ENCODE measurements at places on chromosomes 5 and 9.

GRCh38 chr5:95283761-95284571 is 928 bp downstream of the MCTP1 start:
- DNase-seq, result peak; percentile 25

GRCh38 chr9:78607853-78608252 is 310.9 kb downstream of the PSAT1 start:
- DNase-seq, result no peak

- DNase-seq, result no peak
Measured at GRCh38 chr9:87227456-87227855, 270.2 kb upstream of the DAPK1 start.

GRCh38 chr9:73617586-73617985 is 465.9 kb downstream of the ANXA1 start:
- no peak for DNase-seq

- DNase-seq, result no peak
Measured at GRCh38 chr5:68872088-68872839, 221.6 kb upstream of the SLC30A5 start.

GRCh38 chr5:56567278-56567677 is 248.1 kb upstream of the MAP3K1 start:
- no peak for DNase-seq

DNA sequence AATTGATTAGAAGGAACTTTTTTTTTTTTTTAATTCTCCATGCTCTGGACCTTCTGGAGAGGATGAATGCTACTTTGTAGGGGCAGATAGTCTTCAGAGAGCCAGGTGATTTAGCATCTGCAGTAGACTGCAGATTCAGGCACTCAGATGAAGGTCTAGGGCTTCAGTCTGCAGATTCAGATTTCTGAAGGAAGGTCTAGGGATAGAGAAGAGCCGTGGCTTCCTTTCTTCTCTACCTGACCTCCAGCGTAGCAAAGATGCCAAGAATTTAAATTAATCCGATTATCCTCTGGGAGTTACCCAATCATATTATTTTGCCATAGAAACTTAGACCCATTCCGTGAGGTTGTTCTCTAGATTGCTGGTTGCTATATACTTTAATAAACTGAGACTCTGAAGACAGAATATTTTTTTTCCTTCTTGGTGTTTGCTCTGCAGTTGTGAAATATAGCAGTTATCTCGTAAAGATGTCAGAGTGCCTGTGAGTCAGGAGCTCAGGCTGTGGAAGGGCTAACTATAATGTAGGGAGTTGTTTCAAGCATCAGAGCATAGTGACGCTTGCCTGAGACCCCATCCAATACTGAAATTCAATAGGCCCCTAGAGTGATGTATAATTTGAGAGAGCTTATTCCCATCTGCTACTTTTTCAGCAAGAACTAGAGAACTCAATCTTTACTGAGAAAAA is 132.7 kb upstream of the SLC12A2 start:
- no peak for DNase-seq

DNA sequence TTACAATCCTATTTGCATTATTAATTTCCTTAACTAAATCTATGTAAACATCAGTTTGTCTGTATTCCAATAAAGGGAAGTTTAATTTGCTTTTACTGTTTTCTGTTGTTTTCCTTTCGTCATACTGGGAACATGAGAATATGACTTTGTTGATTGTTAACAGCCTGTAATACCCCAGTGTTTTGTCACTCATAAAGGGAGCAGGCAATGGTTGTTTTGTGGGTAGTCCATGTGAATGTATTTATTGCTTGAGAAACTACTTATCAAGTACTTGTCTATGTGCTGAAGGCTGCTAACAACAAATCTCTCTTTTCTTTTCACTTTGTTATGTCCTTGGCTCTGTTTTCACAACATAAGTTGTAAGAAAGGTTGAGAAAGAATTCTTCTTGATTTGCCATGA is 1070.2 kb upstream of the ACO1 start:
- DNase-seq, result no peak

GRCh38 chr5:111930905-111931461 is 174.0 kb upstream of the NREP start:
- DNase-seq, result no peak

DNA sequence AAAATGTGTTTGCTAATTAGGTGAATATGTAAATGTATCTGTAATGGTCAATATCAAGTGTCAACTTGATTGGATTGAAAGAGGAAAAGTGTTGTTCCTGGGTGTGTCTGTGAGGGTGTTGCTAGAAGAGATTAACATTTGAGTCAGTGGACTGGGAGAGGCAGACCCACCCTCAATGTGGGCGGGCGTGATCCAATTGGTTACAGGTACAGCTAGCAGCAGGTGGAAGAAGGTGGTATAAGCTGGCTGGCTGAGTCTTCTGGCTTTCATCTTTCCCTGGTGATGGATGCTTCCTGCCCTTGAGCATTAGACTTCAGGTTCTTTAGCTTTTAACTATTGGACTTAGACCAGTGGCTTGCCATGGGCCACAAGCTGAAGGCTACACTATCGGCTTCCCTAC is 779.0 kb upstream of the CTNND2 start:
- no peak for DNase-seq

- DNase-seq, result no peak
Measured at GRCh38 chr9:108197899-108198298, 657.9 kb downstream of the ACTL7B start.

DNA sequence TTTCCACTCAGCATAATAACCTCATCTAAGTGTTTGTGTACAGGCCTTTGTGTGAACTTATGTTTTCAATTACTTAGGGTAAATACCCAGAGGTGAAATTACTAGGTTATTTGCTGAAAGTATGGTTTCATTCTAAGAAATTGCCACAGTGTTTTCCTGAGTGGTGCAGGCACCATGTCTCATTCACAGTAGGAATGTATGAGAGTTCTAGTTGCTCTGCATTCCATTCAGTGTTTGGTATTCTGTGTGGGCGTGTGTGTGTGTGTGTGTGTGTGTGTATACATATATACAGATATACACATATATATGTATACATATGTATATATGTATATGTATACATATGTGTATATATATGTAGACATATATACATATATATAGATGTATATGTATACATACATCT is 8.8 kb upstream of the SVEP1 start:
- DNase-seq, result no peak

GRCh38 chr9:20929276-20929675 is 102.2 kb downstream of the HACD4 start:
- no peak for DNase-seq

DNA sequence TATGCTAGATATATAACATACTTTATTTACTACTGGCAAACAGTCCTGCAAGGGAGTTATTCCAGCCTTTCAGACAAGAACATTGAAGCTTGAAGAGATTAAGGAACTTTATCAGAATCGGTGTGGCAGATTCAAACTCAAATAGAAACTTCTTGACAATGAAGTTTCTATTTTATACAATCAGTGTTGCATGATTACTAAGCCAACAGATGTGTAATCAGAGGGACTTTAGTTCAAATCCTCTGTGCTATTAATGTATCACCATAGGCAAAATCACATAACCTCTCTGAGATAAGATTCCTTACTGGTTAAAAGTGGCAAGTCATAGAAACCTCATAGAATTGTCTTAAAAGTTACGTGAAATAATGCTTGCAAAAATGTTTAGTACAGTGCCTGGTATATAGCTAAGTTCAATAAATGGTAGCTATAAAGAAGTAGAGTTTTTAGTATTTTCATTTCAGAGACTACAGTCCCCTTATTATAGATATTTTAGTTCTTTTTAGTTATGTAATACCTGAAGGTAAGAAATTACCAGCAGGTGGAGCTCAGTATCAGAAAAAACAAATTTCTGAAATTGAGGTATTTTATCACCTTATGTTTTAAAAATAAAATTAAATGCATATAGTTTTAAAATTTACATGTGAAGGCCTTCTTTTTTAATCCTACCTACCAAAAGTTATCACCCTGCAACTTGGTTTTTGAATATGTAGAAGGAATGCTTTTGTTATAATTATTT is 172.1 kb downstream of the FER start:
- DNase-seq, result no peak

GRCh38 chr5:147408980-147409379 is 100.9 kb downstream of the DPYSL3 start:
- no peak for DNase-seq

DNA sequence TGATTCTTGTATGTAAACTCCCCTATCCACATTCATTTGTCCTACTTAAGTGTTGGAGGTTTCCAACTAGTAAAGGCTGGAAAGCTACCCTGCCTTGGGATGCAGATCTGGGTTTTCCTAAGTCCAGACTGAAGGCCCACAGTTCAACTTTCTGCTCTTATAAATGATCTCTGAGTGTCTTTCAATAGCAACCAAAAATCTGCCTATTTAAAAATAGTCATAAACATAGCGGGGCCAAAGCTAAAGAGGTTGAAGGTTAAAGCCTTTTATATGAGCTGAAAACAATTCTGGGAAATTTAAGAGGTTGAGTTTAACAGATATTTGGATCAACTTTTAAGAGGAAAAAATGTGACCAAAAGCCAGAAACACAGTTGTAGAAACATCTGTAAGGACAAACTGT is 87.2 kb downstream of the NTRK2 start:
- no peak for DNase-seq

DNA sequence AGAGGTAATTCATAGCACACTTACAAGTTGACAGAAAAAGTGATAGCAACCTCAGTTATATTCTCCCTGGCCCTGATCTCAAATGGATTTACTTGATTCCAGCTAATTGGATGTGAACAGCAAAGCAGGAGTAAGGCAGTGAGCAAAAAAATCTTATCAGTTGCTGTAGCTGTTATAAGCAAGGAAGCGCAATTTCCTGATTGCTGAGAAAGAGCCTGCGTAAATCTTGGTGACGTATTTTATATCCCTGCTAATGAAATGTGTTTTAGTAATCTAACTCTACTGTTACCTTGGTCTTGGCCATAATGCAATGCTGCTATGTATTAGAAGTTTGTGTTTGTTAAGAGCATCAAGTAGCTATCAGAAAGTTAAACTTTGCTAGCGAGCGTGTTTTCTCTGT is 661.2 kb upstream of the SEMA6A start:
- DNase-seq, result no peak

DNA sequence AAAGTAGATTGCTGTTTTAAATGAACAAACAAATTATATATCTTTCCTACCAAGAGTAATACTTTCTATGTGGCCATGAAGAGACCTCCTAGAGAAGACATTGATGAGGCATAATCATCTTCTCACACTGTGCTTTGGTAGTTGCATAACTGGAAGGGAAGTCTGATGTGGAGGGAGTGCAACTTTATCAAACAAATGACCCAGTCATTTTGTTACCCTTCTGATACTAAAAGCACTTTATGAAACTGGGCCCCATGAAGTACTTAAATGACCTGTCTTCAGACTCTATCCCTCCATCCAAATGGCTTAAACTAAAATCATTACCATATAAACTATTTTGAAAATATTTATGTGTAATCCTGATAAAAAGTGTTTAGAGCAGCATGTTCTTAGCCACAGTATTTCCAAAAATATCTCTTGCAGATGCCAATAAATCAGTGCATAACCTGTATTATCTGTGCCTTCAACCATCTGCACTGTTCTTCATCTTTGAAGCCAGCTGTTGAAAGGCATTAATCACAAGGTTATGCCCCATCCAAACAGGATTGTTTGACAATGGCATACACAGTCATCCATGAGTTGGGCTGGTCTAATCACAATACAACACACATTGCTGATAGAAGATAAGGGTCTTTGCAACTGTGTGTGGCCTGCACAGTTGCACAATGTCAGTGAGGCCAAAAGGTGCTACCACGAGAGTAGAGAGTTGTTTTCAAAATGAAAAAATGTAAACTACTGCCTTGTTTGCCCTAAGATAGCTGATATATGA is 31.9 kb upstream of the MIER3 start:
- no peak for DNase-seq

GRCh38 chr9:129500161-129500862 is 120.6 kb downstream of the C9orf50 start:
- no peak for DNase-seq

- DNase-seq, result no peak
Measured at GRCh38 chr9:12720551-12720950, 27.4 kb downstream of the TYRP1 start.

DNA sequence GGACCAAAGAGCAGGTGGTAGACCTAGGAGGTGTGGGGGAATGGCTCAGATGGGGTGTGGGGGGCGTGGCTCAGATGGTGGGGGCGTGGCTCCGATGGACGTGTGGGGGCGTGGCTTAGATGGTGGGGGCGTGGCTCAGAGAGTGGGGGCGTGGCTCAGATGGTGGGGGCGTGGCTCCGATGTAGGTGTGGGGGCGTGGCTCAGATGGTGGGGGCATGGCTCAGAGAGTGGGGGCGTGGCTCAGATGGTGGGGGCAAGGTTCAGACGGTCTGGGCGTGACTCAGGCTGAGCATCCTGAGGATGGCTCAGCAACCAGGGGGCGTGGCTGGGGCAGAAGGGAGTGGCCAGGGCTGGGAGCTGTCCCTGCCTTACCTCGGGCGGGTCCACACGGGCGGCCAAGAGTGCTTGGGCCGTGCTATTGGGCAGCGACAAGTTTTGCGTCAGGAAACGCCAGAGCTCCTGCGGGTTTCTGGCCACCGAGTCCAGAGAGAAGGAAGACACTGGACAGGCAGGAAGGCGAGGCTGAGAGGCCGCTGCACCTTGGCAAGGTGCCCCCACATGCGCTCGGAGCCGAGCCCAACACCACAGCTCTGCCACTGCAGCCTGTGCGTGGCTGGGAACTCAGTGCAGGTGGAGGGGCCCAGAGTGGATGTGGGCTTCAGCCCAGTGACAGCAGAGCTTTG is 5.9 kb downstream of the ABCA2 start:
- no peak for DNase-seq

GRCh38 chr5:138639326-138639725 is 64.1 kb upstream of the HSPA9 start:
- DNase-seq, result no peak

- no peak for DNase-seq
Measured at GRCh38 chr5:162624110-162624509, 556.5 kb downstream of the GABRG2 start.

DNA sequence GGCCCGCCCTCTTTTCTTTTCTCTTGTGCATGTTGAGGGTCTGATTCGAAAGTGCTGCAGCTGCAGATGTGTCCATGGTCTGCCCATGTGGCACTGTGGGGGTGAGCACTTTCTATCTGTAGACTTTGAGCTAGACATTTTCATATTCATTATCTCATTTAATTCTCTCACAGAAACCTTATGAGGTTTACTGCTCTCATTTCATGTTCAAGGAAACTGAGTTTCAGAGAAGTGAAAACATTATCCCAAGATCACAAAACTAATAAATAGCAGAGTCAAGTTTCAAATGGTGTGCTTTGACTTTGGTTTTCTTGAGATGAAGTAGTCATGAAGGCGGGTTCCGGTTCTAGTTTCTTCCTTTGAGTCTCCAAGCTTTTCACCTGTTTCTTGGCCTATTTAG is 536.5 kb upstream of the ZNF462 start:
- DNase-seq, result no peak

Measured in activated B cell treated with CpG ODN at 0.5 μM for 24 hours (primary cell).